AG04450 (cell line): ENCODE measurements at places on chromosomes 7 and 10.

GRCh38 chr10:129680661-129681344 lies 213.8 kb downstream of the MGMT start:
- DNase-seq, result no peak

- no peak for DNase-seq
Observed at GRCh38 chr7:127359011-127359410, 33.5 kb downstream of the ZNF800 start.

- DNase-seq, result no peak
Observed at GRCh38 chr10:22326145-22326702, 5.3 kb downstream of the BMI1 start.

- no peak for DNase-seq
Observed at GRCh38 chr10:11806706-11807105, 16.4 kb upstream of the PROSER2 start.

- no peak for DNase-seq
Observed at GRCh38 chr10:107914450-107915214, 750.1 kb upstream of the SORCS1 start.
